ENCODE measurements at places on chromosomes 3 and 15. TPM values are rescaled to one million over a fixed set of nuclear protein-coding genes. Genes with fewer than 3 reads are reported as not detected.

Gene ANKRD63
- not detected for total RNA-seq

DNA sequence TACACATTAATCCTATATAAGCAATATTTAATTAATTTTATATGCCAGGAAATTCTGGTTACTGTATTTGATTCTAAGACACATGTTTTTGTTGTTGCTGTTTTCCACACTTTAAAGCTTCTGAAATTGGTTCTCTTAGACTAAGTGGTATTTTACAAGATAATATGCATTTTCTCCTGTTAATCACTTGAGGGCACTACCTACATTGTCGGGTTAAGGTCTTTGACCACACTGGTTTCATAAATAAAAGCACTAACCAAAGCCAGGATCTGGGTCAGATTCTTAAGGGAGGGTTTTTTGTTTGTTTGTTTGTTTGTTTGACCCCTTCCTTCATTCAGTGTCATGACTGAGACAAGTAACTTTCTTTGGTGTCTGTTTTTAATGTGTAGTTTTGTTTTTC, 590.2 kb downstream of the RBMS3 start:
- no peak for DNase-seq

- DNase-seq, result no peak
Observed at GRCh38 chr3:195696632-195697278, 24.0 kb upstream of the MUC20 start.

DNA sequence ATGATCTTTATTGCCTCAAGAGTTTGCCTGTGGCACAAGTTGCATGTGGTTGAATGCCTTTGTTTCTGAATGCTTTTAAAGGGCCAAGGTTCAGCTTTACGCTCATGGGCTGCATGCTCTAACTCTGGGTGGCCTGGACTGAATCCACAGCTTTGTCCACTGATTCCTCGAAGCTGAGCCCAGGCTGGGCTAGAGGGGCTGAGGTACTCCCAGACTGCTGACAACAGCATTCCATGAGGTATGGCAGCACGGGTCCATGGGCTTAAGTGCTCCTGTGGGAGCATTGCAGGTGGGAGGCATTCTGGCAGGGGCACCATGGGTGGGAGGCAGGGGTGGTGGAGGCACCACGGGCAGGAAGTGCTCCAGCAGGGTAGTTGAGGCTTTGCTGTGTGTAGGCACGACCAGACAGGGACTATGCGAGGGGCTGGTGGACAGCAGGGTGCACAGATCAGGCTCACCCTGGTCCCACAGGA, 61.6 kb downstream of the GLCE start:
- no peak for DNase-seq

GRCh38 chr15:33183334-33183733, 11.2 kb downstream of the FMN1 start:
- DNase-seq, result no peak

Gene TMEM108
- total RNA-seq, result 0.91 TPM

DNA sequence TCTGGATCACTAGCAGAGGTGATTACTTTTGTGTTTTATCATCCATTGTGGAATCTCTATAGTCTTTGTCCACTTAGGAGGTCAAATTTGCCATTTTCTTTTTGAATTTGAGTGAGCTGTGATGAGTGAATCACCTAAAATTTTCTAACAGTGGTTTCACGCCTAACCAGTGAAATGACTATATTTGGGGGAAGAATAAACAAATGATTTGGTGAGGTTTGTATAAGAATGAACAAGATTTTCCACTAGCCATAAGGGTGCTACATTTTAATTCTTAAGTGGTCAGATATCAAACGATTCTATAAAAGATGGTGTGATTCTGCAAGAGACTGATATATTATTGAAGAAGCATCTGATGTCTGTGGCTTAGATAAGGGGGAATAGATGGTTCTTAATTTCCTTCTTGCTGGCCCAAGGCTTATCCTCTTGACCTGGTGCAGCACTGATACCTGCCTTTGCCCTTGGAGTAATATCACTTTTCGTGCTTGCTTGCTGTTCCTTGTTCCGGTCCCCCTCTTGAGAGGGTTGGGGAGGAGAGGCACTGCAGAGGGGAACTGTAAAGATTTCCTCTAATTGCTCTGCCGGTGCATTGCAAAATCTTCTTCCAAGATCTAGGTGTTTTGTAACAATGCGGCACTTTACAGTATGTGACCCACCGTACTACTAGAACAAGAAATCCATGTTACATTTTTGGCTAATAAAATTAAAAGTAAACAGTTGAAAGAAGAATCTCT, 14.5 kb downstream of the C3orf20 start:
- DNase-seq, result no peak

DNA sequence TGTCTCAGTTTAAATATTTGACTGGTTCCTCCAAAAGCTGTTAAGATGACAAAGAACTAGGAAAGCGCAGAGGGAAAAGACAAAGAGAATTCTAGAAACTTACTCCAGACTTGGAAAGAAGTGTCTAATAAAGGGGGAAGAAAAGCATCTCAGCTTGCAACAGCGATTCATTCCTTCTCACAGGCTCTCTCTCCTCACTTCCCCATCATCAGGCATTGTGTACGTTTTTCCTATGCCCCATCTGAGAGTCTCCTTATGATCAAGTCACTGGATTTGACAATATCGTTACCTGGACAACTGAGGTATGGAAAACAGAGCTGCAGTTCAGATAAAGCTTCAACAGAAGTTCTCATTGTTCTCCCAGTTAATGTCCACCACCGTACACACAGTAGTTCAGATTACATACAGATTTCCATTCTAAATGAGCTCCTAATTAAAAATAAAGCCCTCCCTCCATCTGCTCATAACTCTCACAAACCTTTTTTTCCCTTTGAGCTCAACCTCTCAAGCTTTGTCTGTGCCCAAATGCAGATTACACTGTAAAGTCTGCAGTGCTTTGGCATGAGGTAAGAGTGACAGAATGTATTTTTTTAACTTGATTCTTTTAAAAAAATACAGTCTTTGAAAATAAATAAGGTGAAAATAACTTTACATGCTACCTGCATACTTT, 254.4 kb upstream of the THBS1 start:
- DNase-seq, result no peak

- no peak for DNase-seq
Observed at GRCh38 chr3:120908795-120909601, 993 bp downstream of the STXBP5L start.

Gene ARGFX
- total RNA-seq, result not detected

- DNase-seq, result no peak
Observed at GRCh38 chr3:73280746-73281145, 219.3 kb downstream of the EBLN2 start.

Gene DNAH12
- total RNA-seq, result 0.38 TPM

Gene IQCH
- 7.7 TPM for total RNA-seq

Gene ZNF717
- 19.8 TPM for total RNA-seq

- no peak for DNase-seq
Observed at GRCh38 chr3:177827511-177828207, 630.4 kb upstream of the TBL1XR1 start.

DNA sequence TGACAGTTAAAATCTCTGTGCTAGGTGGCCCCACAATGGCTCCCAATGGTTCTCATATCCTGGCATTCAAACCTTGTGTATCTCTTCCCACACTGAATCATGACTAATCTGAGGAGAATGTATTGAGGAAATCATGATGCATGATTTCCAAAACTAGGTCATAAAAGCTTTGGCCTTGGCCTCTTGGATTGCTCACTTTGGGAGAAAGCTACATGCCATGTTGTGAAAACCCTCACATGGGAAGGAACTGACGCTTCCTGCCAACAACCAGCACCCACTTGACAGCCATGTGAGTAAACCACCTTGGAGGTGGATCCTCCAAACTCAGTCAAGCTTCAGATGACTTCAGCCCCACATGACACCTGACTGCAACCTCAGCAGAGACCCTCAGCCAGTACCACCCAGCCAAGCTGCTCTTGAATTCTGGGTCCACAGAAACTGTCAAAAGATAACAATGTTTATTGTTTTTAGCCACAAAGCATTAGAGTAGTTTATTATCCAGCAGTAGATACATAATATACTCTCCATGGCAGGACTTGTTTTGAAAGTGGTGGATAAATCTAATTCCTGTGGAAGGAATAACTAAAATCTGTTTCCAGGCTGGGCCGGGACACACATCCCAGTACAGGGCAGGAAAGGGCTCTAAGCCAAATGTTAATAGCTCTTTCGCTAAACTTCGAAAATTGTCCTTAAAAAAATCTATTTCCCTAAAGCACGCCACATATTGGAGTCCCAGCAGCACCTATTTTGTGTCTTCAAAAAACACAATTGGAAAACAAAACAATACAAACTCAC, 1.0 kb upstream of the ZNF620 start:
- no peak for DNase-seq

DNA sequence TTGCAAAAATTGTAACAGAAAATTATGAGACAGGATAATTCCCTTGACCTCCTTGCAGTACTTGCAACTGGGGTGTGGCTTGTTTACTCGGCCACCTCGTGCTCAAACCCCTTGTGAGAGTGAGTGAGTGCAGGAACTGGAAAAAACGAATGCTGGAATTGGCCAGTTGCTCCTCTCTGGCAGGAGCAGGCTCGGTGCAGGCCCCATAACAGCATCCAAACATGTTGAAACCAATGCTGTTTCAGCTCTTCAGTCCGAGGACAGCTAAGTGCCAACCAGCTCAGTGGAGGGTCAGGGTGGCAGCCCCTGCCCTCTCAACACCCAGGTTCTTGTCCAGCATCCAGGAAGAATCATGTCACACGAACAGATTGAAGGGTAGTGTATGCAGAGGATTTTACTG, 36.9 kb downstream of the METTL6 start:
- no peak for DNase-seq

- DNase-seq, result peak; percentile 62
Observed at GRCh38 chr3:184636741-184637316, 75.0 kb downstream of the MAGEF1 start.

GRCh38 chr3:169390271-169390670, 273.2 kb downstream of the MECOM start:
- no peak for DNase-seq

GRCh38 chr3:97932387-97932801, 39.8 kb downstream of the RIOX2 start:
- DNase-seq, result no peak

- DNase-seq, result no peak
Observed at GRCh38 chr3:42149975-42150374, 58.8 kb downstream of the TRAK1 start.

GRCh38 chr3:48400824-48401433, 28.9 kb downstream of the FBXW12 start:
- peak; percentile 50 for DNase-seq

DNA sequence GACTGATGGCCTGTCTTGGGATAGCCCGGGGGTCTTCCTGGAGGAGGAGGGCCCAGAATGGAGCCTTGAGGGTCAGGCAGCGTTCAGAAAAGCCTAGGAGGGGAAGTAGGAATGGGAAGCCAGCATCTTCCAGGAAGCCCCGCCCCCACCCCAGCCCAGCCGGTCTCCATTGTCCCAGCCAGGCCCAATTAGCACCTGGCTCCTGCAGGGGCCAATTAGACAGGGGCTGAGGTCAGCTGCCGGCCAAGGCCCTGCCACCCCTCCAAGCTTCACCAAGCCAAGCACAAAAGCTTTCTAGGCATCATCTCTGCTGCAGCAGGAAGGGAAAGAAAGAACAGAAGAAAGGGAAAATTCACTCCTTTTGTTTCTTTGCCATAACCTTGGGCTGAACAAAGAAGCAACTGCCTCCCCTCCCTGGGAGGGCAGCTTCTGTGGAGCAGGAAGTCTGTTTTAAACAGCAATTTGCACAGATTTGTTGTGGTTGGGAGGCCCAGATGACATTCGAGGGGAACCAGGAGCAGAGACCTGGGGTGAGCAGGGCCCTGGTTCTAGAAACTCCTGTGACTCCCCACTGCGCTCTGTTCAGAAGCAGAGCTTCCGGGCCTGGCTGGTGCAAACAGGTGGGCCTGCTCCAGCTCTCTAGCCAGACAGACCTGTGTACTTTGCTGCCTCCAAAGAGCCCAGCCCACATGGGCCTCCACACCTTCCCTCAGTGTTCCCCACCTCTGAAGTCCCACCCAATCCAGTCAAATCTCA, 47.7 kb downstream of the CYP11A1 start:
- DNase-seq, result no peak

Gene AADACL2
- total RNA-seq, result not detected

Gene BCL2A1
- 2.4 TPM for total RNA-seq

DNA sequence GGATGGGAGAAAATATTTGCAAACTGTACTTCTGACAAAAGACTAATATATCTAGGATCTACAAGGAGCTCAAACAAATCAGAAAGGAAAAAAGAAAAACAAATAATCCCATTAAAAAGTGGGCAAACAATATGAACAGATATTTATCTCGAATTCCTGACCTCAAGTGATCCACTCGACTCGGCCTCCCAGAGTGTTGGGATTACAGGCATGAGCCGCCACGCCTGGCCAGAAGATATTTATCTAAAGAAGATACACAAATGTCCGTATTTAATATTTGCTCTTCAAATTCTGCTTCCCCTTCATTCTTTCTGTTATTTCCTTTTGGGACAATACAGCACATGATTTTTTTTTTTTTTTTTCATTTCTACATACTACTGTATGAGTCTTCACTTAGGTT, 151.7 kb upstream of the GRM7 start:
- no peak for DNase-seq

Gene TRH
- total RNA-seq, result not detected

Gene MRPL46
- total RNA-seq, result 24.7 TPM

GRCh38 chr3:128196647-128197046, 43.4 kb downstream of the EEFSEC start:
- DNase-seq, result no peak

GRCh38 chr15:87940768-87941167, 315.8 kb downstream of the NTRK3 start:
- no peak for DNase-seq

DNA sequence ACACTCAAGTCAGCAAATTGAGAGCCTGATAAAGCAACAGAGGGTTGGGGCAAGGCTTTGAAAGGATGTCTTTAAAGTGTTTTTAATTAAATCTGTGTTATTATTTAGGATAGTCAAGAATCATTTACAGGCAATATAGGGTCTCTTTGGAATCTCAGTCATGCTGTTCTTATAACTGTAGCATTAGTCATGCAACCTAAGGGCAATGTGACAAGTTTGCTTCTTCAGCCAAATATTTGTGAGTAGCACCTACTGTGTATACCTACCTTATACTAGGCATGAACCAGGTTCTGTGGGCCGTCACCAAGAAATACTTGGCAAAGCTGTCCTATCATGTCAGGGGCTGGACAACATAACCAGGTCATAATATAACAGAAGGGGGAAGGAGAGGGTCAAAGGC, 184.6 kb upstream of the TRIM42 start:
- DNase-seq, result no peak

DNA sequence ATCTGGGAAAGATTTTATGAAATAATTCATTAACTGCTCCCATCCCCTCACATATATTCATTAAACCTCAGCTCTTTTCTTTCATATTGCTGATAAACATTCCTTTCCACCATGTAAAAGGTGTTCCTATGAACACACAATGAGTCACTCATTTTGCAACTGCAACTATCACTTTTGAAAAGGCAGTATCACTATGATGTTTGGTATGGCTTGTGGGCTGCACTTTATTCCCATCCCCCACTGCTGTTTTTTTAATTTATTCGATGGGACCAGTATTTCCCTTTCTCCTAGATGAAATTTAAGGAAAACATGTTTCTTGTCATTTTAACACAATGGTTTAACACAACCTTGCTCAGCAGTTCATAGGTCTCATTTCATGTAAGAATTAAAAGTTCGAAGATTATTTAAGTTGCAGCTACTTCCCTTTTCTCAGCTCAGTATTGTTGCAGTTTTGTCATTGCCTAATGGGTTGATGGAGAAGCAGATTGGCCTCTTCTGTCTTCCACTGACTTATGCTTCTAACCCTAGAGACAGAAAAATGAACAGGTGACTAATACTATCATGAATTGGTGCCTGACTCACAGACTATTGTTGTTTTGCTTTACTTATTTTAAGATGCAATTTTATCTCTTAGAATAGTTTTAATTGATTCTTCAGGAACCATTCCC, 280.3 kb downstream of the ZPLD1 start:
- DNase-seq, result no peak
